OCI-LY7 (cell line): ENCODE measurements at places on chromosomes 6 and 20. TPM values are rescaled to one million over a fixed set of nuclear protein-coding genes. Genes with fewer than 3 reads are reported as not detected.

DNA sequence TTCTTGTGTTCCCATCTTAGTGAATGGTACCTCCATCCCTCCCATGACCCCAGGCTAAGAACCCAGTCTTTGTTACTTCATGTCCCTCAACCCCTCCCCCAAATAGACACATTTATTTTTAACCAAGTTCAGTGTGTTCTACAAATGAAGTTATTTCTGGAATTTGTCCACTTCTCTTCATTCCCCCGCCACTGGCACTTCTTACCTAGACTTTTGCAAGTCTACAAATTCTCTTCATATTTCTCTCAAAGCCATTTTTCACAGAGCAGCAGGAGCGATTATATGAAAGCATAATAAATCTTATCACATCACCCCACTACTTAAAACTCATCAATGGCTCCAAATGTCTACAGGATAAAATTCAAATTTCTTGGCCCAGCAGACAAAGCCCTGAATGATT, 131.4 kb downstream of the BTBD9 start:
- DNase-seq, result no peak

DNA sequence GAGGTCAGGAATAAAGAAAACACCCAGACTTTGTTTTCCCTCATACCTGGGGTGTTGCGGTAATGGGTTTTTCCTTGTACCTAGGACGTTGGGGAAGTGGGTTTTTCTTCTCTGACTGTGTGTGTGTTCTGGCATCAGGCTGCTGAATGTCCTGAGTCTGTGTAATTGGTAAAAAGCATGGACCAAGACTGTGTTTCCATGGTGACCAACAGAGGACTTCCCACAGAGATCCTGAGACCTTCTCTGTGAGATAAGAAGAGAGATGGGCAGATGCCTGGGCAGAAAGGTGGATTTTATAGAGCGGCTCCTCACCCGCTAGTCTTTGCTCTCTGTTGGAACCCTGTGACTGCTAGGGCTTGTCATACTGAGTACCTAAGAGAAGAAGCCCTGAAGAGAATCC, 135.4 kb upstream of the GGTLC1 start:
- no peak for DNase-seq

- no peak for DNase-seq
These were observed 166.8 kb upstream of the FOXQ1 start for GRCh38 chr6:1144842-1145767.

GRCh38 chr6:154234019-154234772, 122.4 kb downstream of the IPCEF1 start:
- no peak for DNase-seq

DNA sequence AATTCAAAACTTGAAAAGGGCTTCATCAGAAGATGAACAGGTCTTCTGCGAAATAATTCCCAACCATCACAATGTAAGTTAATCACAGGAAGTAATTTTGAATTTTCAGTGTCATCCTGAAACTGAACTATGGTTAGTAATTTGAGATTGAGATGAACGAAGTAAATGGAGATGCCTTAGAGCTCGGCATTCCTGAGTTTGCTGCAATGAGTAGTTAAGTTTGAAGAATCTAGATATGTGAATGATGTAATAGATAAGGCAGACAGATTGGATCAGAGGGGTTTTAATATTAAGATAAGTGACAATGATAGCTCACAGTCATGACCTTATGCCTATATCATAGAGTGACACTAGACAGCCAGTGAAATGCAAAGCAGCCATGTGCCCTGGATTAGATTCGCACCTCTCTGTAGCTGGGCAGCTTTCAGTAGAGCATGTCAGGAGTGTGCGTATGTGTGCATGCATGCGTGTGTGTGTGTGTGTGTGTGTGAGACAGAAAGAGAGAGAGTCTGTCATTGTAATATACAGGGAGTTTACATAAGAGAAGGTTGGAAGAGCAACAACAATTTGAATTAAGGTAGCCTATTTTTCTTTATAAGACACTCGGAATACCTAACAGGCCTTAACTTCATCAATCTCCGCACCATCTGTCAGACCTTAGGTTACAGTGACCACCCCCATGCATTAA, 233.0 kb downstream of the GMPR start:
- DNase-seq, result no peak

POLR1C gene
- total RNA-seq, result 36.9 and 41.2 TPM in 2 replicates

COL9A1 gene
- not detected in 2 replicates for total RNA-seq
